ENCODE measurements at places on chromosomes 12 and 14.

DNA sequence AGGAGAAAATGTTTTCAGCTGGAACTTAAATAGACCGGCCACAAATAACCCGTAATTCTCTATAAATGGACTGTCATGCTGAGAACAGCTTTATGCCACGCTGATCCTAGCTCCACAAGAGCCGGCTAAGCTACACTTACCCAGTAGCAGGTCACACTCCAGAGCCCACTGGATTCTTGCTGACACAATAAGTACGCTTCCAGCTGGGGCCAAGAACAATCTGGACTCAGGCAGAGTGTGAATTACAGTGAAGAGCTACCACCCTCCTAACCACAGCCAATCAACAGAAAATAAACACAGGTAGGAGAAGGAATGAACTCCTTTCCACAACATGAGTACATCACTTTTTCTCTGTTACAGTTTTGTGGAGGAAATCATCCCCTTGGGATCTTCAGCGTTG, 531.3 kb downstream of the GALC start:
- DNase-seq: no peak

GRCh38 chr12:108008163-108008905, 120.8 kb upstream of the WSCD2 start:
- DNase-seq: no peak

DNA sequence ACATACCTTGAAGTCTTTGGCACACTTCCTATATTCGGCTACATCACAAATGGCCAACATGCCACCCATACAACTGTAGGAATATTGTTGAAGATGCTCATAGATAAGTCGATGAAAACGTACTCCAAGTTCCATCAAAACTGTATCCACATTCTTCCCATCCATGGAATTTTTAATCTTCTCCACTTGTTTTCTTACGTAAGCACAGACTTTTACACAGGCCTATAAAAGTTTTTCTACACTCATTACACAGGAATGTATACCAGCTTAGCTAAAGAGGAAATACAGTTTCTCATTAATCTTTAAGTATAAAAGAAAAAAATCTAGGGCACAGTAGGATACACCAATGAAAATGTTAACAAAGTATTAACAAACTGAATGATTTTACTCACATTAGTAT, 59.1 kb downstream of the EXOC5 start:
- peak; percentile 63 for DNase-seq

DNA sequence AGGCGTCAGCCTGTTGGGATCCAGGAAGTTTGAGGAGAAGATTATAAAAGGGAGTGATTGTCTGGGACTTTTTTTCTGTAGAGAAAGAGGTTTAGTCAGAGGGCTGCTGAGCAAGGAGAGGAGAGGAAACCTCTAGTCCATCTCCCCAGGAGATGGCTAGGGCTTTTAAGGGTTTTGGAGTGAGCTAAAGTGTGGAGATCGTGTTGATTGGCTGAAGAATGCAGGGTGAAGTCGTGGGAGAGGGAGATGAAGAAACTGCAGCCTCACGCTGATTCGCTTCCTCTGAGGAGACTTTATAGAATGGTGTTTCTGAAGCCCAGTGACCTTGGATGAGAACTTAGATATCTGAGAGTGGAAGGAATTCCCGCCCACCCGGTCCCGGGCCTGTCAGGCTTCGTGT, 193.7 kb upstream of the PWP1 start:
- peak; percentile 16 for DNase-seq

GRCh38 chr14:95493503-95493902, 22.9 kb downstream of the SYNE3 start:
- no peak for DNase-seq

DNA sequence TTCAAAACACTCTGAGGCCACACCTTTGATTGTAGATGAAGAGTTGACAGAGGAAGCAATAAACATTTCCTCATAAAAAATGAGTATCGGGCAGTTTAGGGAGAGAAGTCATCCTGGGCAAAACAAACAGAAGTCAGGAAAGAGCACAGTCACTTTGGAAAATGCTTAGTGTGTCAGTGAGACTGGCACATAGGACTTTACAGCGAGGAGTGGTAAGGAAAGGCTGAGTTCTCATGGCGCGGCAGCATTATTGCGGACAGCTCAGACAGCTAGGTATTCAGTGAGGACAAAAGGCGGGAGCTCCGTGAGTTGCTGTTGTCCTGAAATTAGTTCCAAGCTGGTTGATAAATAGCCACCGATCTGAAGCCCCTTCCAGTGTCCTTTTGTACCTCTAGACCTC, 229.9 kb downstream of the SNAPC1 start:
- no peak for DNase-seq

- DNase-seq: no peak
Observed at GRCh38 chr12:38547586-38547985, 231.0 kb downstream of the ALG10B start.

- no peak for DNase-seq
Observed at GRCh38 chr12:59085690-59086089, 165.4 kb upstream of the LRIG3 start.

- no peak for DNase-seq
Observed at GRCh38 chr12:104964167-104964855, 6.2 kb upstream of the SLC41A2 start.

GRCh38 chr14:32702088-32702487, 236.6 kb upstream of the NPAS3 start:
- no peak for DNase-seq

DNA sequence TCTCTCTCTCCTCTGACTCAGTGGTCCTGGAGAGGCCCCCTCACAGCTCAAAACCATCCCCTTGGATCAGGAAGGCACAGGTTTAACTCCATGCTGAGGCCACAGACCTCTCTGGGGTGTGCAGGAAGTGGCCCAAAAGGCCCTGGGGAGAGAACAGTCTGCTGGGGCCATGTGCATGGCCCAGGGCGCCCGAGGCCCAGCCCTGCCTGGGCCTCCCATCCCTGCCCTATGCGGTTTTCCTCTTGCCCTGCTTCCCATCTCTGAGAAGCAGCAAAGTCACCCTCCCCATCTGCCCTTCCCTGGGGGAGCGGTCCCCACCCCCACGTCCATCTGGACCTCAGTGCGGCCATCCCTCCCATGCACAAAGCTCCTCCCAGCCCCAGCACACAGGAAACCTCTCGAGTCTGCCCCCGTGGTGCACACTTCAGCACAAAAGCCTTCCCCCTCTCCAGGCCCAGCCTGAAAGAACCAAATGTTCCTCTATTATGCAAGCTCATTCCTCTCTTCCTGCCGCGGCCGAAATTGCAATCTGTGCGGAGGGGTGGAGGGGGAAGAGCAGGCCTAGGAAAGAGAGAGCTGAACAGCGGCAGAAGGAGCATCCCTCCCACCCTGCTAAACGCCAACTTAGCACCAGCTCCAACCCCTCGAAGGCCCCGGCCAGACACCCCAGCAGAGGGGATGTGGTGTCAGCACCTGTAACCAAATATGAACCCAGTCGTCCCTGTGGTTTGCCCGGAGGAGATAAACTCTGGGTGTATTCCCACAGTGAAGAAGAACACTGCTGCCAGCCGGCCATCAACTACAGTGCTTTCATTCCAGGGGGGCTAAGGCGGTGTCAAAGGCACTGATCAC, 108.5 kb downstream of the SCARB1 start:
- no peak for DNase-seq

- no peak for DNase-seq
Observed at GRCh38 chr12:20175704-20176388, 192.5 kb upstream of the PDE3A start.

GRCh38 chr14:98937021-98937420, 335.0 kb downstream of the BCL11B start:
- DNase-seq: no peak

GRCh38 chr14:75299059-75299458, 20.4 kb downstream of the FOS start:
- DNase-seq: no peak

DNA sequence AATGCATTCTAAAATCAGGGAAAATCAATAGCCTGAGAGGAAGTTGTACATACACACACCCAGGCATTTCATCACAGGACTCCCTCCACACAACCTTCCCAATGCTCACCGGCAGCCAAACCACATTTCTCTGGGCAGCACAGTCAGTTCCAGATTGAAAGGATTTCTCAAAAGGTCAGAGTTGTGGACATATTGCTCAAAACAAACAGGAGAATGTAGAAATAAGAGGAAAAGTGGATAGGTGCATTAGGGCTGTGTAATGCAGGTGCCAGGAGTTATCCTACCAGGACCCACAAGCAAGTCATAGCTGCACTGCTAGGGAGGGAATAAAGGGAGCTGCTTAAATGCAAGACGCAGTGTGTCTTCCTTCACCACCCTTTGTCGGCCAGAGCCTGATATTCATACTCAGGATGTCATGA, 62.9 kb downstream of the GCH1 start:
- DNase-seq: no peak

- no peak for DNase-seq
Observed at GRCh38 chr14:102330806-102331205, 11.3 kb downstream of the ZNF839 start.

GRCh38 chr12:48781750-48782456, 7.0 kb downstream of the ADCY6 start:
- DNase-seq: no peak

DNA sequence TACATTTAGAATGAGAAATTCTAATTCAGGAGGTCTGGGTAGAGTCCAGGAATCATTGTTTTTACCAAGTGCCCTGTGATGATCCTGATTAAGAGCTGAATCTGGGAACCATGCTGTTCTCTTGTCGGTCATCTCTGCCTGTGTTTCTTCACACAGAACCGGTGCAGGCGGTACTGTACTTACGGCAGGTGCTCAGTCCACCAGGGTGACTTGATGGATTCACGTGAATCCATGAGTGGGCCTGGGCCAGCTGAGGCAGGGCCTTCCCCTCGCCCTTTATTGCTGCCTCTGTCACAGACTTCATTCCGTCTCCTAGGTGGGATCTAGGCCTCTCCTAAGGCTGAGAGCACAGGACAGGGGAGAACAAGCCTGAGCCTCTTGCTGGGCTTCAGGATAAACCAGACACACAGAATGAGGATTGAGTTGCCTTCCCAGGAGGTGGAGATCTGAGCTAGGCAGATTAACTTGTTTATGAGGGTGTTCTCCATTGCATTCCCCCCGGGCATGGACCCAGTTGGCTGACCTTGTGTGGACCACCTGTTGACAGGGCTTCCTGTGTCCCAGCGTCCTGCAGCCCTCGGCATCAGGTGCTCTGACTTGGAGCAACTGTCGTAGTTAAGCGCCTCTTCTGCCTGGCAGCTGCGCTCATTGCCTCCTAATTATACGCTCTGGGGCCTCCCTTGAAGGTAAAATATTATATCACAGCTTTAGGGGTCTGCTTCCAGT, 42.1 kb downstream of the B4GALNT3 start:
- DNase-seq: no peak

DNA sequence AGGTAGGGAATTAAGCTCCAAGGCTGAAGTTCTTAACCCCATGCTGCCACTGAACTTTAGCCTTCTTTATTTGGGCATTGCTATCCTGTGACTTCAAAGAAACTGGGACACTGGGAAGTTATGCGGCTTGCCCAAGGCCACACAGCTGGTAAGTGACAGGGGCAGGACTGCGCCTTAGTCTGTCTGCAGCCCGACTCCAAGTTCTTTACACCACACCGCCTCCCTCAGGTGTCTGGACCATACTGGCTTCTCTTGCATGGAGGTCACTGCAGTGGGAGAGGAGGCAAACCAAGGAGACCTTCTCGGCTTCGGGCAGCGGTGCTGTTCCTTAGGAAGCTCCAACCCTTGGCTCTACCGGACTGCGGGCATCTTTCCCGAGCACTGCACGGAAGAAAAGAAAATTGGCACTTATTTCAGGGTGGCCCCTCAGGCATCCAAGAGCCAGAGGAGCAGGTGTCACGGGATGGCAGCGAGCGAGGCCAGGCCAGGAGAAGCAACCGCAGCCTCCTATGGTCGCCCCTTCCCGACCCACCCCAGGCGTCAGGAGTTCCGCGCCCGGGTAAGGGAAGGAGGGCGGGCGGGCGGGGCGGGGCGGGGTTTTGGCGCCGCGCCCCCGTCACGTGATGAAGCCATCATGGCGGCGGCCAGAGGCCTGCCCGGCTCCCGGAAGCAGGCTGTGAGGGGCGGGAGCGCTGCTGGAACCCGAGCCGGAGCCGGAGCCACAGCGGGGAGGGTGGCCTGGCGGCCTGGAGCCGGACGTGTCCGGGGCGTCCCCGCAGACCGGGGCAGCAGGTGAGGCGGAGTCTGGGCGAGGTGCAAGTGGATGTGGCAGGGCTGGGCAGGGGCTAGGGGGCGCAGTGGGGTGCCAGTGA, 16.4 kb upstream of the ESPL1 start:
- DNase-seq: no peak

DNA sequence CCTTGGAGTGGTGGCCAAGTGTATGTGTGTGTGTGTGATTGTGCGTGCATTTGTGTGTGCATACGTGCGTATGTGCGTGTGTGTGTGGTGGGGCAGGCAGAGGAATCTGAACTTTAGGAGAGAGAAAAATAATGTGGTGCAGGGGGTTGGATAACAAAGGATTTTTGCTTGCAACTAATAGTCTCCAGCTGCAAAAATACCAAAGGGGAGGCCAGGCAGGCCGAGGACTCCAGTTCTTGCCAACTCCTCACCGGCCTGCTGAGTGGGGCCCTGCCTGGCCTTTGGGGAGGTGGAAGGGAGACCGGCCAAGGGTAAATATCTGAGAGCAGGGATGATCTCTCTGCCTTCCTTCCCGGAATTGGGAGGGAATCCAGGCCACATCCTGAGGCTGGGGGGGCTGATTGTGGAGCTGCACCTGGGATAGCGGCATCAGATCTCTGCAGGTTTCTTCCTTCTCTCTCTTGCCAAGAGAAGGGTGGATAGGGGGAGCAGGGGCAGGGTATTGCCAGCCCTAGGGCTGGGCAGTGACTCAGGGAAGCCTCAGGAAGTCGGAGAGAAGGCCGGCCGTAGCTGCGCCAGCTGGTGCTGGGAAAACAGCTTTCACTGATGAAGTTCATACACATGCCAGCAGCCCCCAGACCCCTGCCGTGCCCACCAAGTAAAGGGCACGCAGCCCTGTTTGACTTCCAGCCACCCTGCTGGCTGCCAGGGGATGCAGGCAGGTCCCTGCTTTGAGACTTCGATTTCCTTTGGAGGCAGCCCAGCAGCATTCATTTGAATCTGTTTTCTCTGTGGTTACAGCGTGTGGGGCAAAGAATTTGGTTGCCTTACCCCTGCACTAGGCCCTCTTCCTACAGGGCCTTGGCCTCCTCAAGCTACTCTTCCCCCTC, 4.6 kb upstream of the LRP1-AS start:
- DNase-seq: no peak

DNA sequence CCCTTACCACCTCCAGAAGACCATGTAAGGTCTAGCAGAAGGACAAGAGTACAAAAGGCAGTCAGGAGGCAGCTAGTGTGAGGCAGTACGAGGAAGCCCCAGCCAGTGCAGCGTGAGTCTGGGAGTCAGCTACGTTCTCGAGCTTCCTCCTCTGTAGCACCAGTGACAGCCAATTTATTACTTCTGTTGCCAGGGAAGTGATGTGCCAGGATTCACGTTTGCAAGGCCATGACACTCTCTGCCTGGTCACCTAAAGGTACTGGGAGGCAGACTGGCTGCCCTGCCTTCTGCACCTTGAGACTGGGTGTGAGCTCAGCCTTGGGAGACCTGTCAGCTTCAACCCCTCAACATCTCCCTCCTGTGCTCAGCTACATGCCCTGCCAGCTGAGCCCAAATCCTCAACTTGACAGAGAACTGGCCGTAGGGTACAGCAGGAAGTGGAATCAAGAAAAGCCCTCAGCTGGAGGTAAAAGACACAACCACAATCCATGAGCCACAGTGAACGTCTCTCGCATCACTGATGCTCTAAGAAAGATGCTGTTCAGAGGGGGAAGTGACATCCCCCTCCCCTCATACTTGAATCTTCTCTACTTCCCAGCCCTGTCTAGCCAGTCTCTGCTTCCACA, 182.5 kb upstream of the RGS6 start:
- DNase-seq: no peak

GRCh38 chr12:32437095-32437515, 37.7 kb downstream of the FGD4 start:
- peak; percentile 50 for DNase-seq

- DNase-seq: no peak
Observed at GRCh38 chr12:29667011-29667410, 116.7 kb downstream of the TMTC1 start.

- DNase-seq: no peak
Observed at GRCh38 chr12:93043192-93043876, 114.2 kb upstream of the EEA1 start.

Data from AG04449 (cell line).